ENCODE measurements at places on chromosomes 1 and 21.

GRCh38 chr1:205494115-205494514 is 10.4 kb upstream of the CDK18 start:
- no peak for DNase-seq

DNA sequence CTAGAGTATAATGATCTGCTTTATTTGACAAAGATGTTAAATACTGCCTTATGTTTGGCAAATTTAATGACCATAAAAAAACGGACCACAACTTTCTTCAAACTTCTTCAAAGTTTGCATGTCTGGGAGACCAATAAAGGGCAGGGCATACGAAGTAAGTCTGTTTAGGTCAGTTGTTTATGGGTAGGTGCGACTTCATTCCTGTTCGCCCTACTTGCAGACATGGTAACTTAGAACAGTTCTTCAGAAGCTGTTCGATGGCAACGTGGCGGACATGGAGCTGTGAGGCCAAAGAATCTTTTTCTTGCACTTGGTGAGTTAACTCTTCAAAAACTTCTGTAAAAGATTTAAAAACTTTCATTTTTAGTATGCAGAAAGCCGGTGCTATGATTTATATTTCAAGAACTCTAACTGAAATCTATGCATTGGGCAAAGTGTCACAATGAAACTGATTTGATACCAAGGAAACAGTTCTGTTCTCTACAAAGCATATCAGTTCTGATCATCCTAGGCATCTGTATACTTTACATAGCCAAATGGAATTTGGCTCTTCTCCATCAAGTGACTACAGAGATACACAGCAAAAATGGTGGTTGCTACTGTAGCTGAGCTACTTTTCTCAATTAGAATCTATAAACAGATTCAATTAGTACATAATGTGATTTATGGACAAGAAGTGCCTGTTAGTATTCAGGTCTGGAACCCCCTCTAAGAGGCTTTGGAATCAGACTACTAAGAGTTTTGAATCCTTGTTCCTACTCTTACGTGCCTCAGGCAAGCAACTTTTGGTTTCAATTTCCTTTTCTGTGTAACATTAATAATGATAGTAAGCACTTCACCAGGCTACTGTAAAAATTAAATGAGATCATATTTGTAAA is 25.7 kb downstream of the C21orf91 start:
- peak; percentile 67 for DNase-seq

DNA sequence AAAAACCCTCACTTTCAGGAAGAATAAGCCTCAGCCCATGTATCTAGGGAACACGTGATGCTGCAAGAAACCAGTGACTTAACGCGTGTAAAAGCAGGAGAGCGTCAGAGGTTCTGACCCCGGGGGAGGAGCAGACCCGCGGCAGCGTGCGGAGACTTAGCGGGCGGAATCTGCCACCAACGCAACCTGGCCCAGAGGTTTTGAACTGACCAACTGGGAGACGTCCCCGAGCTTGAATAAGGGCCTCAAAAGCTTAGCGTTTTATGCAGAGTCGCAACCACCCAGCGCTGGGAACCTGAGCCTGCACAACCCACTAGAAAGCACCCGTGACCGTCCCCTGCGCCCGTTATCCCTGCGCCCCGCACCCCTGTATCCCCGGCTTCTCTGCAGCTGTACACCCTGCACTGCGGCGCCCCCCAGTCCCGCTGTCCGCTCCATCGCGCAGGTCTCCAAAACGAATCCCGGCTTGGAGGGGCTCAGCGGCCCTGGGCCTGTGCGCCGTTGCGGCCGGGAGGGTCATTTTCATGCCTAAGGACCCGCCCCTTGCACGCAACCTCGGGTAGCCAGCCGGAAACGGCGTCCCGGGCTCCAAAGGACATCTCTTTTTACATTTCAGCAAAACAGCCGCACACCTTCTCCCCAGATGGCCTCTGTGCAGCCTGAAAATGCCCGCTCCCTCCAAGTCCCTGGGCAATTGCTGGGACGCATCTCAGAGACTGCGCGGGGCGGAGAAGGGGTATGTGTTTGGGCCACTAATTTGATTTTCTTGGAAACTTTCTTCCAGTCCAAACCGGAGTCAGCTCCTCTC is 29.4 kb upstream of the TRIM17 start:
- peak; percentile 28 for DNase-seq

- peak; percentile 28 for DNase-seq
Measured at GRCh38 chr1:119674835-119675289, 26.8 kb upstream of the ZNF697 start.

- DNase-seq = no peak
Measured at GRCh38 chr21:38631206-38631605, 132.9 kb upstream of the ERG start.

DNA sequence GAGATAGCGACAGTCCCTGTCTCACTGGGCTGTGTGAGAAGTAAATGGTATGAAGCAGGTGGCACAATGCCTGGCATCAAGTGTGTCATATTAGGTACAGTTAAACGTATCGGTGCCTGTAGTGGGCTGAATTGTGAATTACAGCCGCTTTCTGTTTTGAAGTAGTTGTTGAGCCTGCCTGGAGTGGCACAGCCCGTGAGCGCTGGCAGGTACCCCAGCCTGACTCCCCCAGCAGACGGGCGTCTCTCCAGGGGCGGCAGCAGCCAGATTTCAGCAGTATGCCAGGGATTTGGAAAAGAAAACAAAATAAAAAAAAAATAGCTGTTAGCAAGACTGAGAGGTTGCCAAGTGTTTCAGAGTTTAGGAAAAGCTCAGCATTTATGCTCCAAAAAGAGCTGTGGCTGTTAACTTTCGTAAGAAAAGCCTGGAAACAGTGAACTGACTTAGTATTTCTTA is 26.6 kb upstream of the GPR153 start:
- DNase-seq = no peak

DNA sequence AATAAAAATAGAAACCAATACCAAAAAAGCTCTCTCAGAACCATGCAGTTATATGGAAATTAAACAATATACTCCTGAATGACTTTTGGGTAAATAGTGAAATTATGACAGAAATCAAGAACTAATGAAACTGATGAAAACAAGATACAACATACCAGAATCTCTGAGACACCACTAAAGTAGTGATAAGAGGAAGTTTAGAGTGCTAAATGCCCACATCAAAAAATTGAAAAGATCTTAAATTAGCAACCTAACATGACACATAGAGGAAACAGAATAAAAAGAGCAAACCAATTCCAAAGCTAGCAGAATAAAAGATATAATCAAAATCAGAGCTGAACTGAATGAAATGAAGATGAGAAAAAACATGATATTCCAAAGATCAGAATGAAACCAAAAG is 430.9 kb downstream of the LTN1 start:
- DNase-seq = no peak

DNA sequence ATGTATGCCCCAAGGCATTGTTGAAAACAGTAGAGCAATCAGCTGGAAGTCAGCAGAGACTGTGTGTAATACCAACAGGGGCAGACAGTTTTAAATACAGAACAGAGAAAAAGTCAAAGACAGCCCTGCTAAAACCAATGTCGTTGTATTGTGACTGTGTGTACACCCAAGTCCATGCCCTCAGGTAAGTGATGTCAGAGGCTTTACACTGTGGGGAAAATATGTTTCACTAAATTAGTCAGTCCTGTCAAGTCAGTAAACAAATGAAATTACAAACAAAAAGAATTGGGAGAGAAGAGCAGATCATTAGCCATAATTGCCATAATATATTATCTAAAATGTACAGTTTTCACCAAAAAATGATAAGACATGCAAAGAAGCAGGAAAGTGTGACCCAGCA is 2.4 kb upstream of the CYP2J2 start:
- DNase-seq = no peak
